ENCODE measurements at places on chromosomes 6 and 20.

DNA sequence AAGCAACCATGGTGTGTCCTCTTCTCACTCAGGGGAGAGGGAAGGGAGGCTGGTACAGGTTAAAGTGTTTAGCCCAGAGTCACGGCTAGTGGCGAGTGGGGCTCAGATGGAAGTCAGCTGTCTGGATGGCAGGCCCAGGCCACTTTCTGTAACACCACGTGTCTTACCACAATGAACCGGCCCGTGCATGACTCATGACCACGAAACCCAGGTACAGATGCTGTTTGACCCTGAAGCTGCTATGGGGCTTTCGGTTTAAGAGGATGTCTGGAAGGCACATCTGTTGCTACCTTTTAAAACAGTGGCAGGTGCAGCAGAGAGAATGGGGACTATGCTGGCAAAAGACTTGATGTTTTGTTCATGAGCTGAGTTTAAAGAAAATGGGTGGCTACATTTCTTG, 36.5 kb upstream of the MPC1 start:
- H3K27ac ChIP-seq: no peak overlapping the region
- H3K36me3 ChIP-seq: peaks cover 20% of the 10 kb centered on the region
- no peak overlapping the region for H3K4me3 ChIP-seq
- DNase-seq: no peak
- no peaks in the 10 kb centered on the region for H3K27me3 ChIP-seq
- no peaks in the 10 kb centered on the region for H3K4me1 ChIP-seq

GRCh38 chr6:10082385-10082784, 332.5 kb downstream of the TFAP2A start:
- H3K4me1 ChIP-seq: no peaks in the 10 kb centered on the region
- no peak for DNase-seq
- no peak overlapping the region for H3K4me3 ChIP-seq
- no peak overlapping the region for H3K27ac ChIP-seq

GRCh38 chr20:58950603-58951002, 30.5 kb upstream of the NELFCD start:
- H3K27ac ChIP-seq: no peak overlapping the region
- no peaks in the 10 kb centered on the region for H3K36me3 ChIP-seq
- no peak overlapping the region for H3K4me3 ChIP-seq
- no peak for DNase-seq
- H3K27me3 ChIP-seq: no peaks in the 10 kb centered on the region

DNA sequence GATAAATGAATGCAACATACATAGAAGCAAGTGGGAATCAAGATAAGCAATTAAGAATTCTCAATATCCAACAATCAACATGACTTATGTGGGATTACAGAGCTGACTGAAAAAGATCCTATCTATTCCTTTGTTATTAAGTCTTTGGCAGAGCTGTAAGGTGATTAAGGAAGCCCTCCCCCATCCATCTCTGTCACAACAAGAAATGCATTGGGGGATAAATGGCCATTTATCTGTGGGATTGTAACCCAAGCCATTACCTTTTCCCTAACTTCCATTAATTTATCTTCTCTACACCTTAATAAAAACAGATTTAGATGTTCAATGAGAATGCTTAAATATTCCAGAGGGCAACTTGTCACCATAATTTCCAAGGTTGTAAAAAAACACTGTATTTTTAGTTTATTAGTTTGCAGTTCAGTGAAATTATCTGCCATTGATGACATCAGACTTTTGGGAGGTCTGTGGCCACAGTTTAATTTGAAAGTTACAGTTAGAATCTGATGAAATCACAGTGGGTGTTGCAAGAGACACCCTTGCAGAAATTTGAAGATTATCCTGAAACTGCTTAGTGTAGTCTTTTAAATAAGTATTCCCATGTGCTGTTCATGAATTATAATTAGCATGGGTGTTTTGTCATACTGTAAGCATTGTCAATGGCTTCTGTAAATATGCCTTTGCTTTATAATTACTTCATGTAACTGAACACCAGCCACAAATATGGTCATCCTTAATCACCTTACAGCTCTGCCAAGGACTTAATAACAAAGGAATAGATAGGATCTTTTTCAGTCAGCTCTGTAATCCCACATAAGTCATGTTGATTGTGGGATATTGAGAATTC, 49.4 kb upstream of the FYN start:
- peak overlapping the region; percentile 67 for H3K4me3 ChIP-seq
- no peak for DNase-seq
- peak overlapping the region; percentile 7 for H3K27ac ChIP-seq
- peaks cover 13% of the 10 kb centered on the region for H3K4me1 ChIP-seq
- H3K27me3 ChIP-seq: no peaks in the 10 kb centered on the region

DNA sequence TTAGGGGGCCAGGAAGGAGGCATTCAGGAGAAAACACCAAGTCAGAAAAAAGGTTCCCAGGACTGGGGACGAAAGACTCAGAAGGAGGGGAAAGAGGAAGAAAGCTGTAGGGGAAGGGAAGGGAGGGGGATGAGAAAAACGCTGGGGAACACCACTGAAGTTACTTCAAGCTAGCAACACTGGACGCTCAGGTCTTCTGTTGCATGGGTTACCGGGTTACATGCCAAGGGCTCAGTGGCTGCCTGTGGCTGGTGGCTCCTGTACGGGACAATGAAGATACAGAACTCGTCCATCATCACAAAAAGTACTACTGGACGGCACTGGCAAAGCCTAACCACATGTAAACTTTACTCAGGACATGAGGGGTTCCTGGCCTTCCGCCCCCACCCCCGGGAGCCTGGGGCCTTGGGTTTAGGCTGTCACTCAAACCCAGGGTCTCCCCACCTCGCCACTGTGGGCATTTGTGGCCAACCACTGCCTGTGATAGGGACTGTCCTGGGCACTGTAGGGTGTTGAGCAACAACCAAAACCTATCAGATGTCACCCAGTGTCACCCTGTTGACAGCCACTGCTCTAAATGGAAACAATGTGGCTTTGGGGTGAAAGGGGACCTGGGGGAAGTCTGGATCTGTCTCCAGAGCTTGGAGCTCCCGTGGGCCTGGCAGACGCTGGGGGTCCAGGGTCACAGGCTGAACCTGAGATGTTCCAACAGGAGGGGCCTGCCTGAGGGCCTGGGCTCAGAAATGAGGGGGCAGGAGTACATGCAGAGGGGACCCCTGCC, 40.3 kb upstream of the CD93 start:
- no peak overlapping the region for H3K27ac ChIP-seq
- no peaks in the 10 kb centered on the region for H3K4me1 ChIP-seq
- H3K36me3 ChIP-seq: no peaks in the 10 kb centered on the region
- no peaks in the 10 kb centered on the region for H3K27me3 ChIP-seq

DNA sequence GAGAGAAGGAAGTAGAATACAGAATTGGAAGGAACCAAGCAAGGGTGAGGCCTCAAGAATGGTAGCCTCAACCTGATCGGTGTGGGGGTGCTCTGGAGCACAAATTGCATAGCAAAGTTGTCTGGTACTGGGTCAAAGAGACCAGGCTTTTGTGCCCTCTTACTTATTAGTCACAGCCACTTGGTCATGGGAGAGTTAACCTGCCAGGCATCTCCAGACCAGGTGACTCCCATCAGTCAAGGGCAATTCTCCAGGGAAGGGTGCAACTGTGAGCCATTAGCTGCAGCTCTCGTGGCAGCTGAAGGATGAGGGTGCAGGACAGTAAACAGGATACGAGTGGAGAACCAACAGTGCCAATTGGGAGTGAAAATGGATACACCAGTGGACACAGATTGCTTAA, 47.7 kb upstream of the PLCB4 start:
- DNase-seq: no peak
- no peaks in the 10 kb centered on the region for H3K4me1 ChIP-seq
- no peaks in the 10 kb centered on the region for H3K36me3 ChIP-seq
- no peak overlapping the region for H3K27ac ChIP-seq

GRCh38 chr6:157314705-157315321, 8.5 kb downstream of the TMEM242 start:
- no peaks in the 10 kb centered on the region for H3K27me3 ChIP-seq
- no peaks in the 10 kb centered on the region for H3K4me1 ChIP-seq
- no peak overlapping the region for H3K27ac ChIP-seq
- H3K4me3 ChIP-seq: no peak overlapping the region

DNA sequence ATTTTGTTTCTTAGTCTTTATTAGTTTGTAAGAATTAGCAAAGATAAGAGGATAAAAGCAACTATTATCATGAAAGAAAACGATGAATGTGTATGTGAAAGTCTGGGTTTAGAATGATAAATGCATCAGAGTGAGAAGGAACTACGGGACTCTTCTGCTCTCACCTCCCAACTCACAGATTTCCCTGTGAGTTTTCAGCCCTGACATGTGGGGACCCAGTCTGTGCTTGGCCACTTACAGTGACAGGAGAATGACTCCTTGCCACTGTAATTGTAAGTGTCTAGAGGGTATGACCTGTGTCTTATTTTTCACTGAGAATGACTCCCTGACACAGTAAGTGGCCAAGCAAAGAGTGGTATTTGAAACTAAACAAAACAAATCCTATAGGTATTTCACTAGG, 2.5 kb downstream of the HLA-DPA1 start:
- no peak for DNase-seq
- H3K4me3 ChIP-seq: no peak overlapping the region
- H3K4me1 ChIP-seq: no peaks in the 10 kb centered on the region
- peaks cover 8% of the 10 kb centered on the region for H3K27me3 ChIP-seq

Data from endodermal cell (in vitro differentiated cells).